Testis (tissue), 5 donors: ENCODE measurements at places on chromosomes 4 and X.

GRCh38 chr4:142925161-142925560 is 79.1 kb upstream of the INPP4B start:
- DNase-seq: no peak

DNA sequence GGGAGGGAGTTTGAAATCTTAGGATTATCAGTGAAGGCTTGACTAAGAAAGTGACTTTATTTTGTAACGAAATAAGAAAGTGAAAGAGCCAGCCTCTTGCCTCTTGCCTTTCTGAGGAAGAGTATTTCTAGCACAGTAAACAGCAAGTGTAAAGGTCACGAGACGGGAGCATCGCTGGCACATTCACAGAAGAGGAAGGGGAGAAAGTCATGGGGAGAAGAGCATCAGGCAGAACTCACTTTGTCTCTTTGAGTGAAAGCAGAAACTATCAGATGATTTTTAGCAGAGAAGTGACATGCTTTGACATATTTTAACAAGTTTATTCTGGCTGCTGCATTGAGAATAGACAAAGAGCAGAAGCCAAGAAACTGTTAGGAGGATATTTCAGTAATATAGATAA is 313.8 kb downstream of the CAMK2D start:
- DNase-seq: peak; percentile 35

- DNase-seq: no peak
These were observed 89.7 kb downstream of the SYTL5 start for GRCh38 chrX:38095971-38096529.

GRCh38 chrX:39819921-39820849 is 277.6 kb downstream of the BCOR start:
- DNase-seq: peak; percentile 54

DNA sequence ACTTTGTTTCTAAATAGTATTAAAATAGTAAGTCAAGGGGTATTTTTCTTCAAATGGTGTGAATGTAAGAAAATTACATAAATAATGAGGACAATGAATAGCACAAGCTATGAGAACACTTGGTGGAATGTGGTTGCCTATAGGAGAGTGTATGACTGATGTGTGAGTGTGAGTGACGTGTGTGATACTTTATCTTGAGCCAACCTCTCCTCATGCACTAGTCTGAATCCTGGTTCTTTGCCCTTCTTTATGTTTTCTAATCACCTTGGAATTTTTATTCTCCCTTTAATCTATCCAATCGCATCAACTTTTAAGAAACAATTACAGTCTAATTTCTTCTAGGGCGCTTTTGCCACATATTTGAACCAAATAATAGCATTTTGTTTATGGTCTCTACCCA is 98.2 kb downstream of the YIPF7 start:
- DNase-seq: no peak

- no peak for DNase-seq
These were observed 48.8 kb upstream of the AMOT start for GRCh38 chrX:112889400-112889799.

GRCh38 chr4:168569066-168569930 is 72.4 kb downstream of the PALLD start:
- no peak for DNase-seq

DNA sequence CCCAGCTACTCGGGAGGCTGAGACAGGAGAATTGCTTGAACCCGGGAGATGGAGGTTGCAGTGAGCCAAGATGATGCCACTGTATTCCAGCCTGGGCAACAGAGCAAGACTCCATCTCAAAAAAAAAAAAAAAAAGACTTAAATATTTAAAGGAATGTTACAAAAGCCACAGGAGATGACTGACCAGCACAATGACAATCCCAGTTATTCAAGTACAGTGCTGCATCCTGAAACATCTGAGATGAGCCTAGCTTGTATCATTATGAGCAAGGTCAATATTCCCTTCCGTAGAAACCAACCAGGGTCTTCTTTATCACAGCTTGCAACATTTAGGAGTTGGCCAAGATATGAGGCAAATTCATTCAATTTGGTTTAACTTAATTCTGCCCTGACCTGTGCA is 38.6 kb downstream of the LNX1 start:
- no peak for DNase-seq
